Stimulated activated CD8-positive, alpha-beta memory T cell treated with anti-CD3 and anti-CD28 coated beads, Interleukin-4, amount 100 ng/mL, for 1 hour (primary cell): ENCODE measurements at places on chromosomes 6 and 20.

DNA sequence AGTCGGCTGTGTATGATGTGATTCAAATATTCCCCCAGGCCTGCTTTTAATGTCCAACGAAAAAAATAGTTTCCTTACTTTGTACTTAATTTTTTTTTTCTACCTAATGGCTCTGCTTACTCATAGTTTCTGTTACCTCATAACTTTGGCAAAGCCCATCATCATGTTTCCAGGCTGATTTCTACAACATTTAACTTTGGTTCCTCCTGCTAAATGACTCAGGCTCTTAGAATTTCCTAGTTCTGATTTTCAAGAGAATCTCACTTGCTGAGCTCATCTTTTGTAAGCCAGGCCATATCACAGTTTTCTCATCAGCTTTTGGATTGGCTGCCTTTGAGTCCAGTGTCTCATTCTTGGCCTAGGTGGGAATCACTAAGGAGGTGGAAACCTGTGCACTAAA is 323.1 kb downstream of the HDGFL1 start:
- DNase-seq: no peak

GRCh38 chr6:169934699-169935347 is 183.4 kb downstream of the ERMARD start:
- DNase-seq: no peak

DNA sequence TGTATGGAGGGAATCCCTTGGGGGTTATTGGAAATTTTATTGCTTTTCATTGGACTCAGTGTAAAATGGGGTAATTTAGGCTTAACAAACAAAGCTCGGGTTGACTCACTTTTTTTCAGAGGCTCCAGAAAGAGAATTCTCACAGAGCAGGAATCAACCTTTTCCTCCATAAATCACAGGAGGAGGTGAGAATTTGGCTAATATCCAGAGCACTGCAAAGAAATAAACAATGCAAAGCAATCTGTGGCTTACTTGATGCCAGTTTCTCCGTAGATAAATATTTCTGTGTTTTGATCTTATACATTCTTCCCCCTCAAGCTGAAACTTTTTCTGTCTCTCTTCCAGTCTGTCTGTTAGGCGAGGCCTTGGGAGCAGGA is 176.6 kb downstream of the TSHZ2 start:
- DNase-seq: no peak

GRCh38 chr6:40550202-40551101 is 36.7 kb downstream of the LRFN2 start:
- DNase-seq: no peak

DNA sequence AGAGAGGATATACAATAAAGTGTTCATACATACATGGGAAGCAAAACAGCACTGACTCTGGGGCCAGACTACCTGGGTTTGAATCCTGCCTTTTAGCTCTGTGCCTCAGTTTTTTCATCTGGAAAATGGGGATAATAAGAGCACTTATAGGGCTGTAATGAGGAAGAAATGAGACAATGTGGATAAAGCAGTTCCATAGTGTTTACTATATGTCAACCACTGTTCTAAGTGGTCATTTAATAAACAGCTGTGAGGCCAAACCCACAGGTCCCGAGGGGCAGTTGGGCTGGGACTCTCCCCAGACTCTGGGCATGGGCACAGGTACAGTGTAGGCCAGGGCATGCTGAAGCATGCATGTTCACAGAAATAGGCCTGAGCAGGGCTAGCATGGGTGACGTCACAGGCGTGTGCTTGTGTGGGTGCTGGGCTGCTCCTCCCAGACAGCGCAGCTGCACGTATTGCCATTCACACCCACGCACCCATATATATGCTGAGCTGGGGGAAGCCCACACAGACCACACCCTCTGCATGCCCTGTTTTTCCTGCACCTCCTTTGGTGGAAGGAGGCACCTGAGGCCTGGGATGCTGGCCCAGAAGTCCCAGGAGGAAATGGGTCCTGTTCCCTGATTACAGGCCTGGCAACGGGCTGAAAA is 3.5 kb upstream of the PLCG1 start:
- no peak for DNase-seq

DNA sequence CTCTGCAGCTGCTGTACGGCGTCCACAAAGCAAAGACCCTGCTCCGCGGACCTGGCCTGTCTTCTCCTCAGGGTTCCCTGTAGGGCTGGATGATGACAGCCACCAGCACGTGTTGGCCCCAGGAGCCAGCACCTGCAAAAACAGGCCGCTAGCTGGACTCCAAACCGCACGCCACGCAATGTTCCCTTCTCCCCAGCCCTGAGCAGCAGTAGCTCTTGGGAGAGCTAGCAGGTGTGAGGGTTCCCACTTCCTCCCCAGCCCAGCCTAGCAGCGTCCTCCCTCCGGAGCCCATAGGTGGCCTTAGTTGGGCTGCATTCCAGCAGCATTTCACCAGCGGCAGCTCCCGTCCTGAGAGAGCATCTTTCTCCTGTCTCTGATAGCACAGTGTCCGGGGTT is 42.3 kb downstream of the DACT2 start:
- DNase-seq: no peak

DNA sequence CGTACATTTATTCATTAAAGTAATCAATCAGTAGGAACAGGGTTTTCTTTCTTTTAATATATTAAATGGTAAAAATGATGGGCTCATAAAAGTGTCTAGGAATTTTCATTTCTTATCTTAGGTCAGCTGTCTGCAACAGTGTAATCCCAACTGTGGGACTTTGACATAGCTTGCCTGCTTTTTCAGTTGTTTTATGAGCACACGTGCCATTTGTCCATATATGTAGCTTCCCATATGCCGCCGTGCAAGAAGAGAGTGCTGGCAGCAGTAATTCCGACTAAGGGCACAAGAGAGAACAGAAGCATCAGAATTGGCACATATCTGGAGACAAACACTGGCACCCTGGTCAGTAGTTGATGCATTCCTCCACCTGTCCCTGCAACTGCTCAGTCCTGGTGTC is 20.9 kb upstream of the EEF1E1 start:
- no peak for DNase-seq
